ENCODE measurements at places on chromosomes 7 and 10. TPM values are rescaled to one million over a fixed set of nuclear protein-coding genes. Genes with fewer than 3 reads are reported as not detected.

The CNPY1 gene
- not detected for total RNA-seq

The OPN4 gene
- not detected for total RNA-seq

The OR9A2 gene
- total RNA-seq: not detected

The SPDYE9 gene
- 0.08 TPM for total RNA-seq

The NHLRC2 gene
- 7.0 TPM for total RNA-seq

The SFTPA1 gene
- total RNA-seq: not detected

The TRA2A gene
- total RNA-seq: 34.8 TPM

The NEUROG3 gene
- not detected for total RNA-seq

The LRRC27 gene
- 24.1 TPM for total RNA-seq

The SRRT gene
- 41.2 TPM for total RNA-seq

The EGR2 gene
- total RNA-seq: 0.90 TPM

The SLC39A12 gene
- not detected for total RNA-seq

The GRM3 gene
- not detected for total RNA-seq

The LRRC17 gene
- total RNA-seq: 95.6 TPM

The ZWINT gene
- 2.7 TPM for total RNA-seq

The C10orf67 gene
- not detected for total RNA-seq

The ADIRF gene
- 48.4 TPM for total RNA-seq

The TIAL1 gene
- total RNA-seq: 48.7 TPM

The ADCYAP1R1 gene
- not detected for total RNA-seq

The ITGA8 gene
- total RNA-seq: 2.6 TPM

The PRSS37 gene
- total RNA-seq: not detected

The OR13A1 gene
- total RNA-seq: not detected

The DDIT4 gene
- total RNA-seq: 52.4 TPM

The CLCN1 gene
- 0.16 TPM for total RNA-seq

The MLXIPL gene
- 2.0 TPM for total RNA-seq

The SLC29A3 gene
- total RNA-seq: 1.2 TPM

The ADRB1 gene
- not detected for total RNA-seq

The ANXA8 gene
- total RNA-seq: 1.5 TPM

The HOXA5 gene
- total RNA-seq: 2.4 TPM

The CCDC3 gene
- total RNA-seq: 3.9 TPM

The HABP2 gene
- total RNA-seq: not detected

The PRLHR gene
- not detected for total RNA-seq

The FBXL13 gene
- total RNA-seq: 3.4 TPM

The CAV2 gene
- 51.2 TPM for total RNA-seq

The SLC16A12 gene
- 0.90 TPM for total RNA-seq

The SMO gene
- 4.2 TPM for total RNA-seq

The GHRHR gene
- total RNA-seq: not detected

The GJD4 gene
- not detected for total RNA-seq

The CLDN3 gene
- not detected for total RNA-seq

The ZNF425 gene
- total RNA-seq: 4.3 TPM

The TMEM26 gene
- 5.7 TPM for total RNA-seq

The LIPF gene
- not detected for total RNA-seq

The KCNH2 gene
- total RNA-seq: not detected

The AZGP1 gene
- not detected for total RNA-seq

The ACBD7 gene
- total RNA-seq: 0.99 TPM

The SPDYE1 gene
- total RNA-seq: not detected

The OR6B1 gene
- not detected for total RNA-seq

The KNDC1 gene
- 0.41 TPM for total RNA-seq

The NCF1 gene
- not detected for total RNA-seq

The MSS51 gene
- 2.5 TPM for total RNA-seq

The PNLIP gene
- not detected for total RNA-seq

The NOS3 gene
- 4.6 TPM for total RNA-seq
